Suppressor macrophage treated with lipopolysaccharide for 1 hour (primary cell): ENCODE measurements at places on chromosomes 13 and 19.

GRCh38 chr13:60435762-60436374 lies 38.8 kb downstream of the TDRD3 start:
- no peak for DNase-seq

DNA sequence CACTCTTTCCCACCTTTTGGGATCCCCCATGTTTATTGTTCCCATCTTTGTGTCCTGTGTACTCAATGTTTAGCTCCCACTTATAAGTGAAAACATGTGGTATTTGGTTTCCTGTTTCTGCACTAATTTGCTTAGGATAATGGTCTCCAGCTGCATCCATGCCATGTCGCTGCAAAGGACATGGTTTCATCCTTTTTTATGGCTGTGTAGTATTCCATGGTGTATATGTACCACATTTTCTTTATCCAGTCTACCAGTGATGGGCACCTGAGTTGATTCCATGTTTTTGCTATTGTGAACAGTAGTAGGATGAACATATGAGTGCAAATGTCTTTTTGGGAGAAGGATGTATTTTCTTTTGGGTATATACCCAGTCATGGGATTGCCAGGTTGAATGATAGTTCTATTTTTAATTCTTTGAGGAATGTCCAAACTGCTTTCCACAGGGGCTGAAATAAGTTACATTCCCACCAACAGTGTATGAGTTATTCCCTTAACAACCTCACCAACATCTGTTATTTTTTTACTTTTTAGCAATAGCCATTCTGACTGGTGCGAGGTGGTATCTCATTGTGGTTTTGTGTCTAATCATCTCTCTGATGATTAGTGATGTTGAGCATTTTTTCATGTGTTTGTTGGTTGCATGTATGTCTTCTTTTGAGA lies 55.7 kb upstream of the MEDAG start:
- DNase-seq: no peak

- DNase-seq: no peak
Observed at GRCh38 chr13:28333204-28333881, 161.6 kb downstream of the FLT1 start.

DNA sequence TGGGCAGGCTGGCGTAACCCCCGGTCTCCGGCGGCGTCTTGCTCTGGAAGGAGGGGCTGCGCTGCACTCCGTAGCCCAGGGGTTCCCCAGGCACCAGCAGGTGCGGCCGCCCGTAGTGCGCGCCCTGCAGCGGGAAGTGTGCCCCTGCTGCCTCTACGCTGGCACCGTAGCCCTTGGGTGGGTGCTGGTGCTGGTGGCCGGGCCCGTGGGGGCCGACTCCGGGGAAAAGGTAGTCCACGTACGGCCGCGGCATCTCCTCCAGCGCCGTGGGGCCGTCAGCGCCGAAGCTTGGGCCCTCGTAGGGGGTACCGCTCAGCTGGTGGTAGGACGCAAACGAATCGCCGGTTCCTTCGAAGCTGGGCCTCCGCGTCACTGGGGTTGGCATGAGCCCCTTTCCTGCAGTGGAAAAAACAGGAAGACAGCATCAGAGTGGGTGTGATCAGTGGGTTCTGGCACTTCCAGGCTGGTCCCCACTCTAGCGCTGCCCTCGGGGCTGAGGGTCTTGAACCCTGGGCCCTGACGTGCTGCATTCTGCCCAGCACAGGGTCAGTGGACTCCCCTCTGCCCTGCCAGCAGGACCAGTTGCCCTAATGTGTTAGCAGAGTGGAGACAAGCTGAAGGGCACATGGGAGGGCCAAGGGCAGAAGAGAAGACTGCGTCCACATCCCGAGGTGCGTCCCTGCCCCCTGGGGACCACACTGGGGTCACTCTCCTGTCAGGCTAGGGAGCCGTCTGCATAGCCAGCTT lies 72.3 kb downstream of the LATS2 start:
- DNase-seq: no peak

DNA sequence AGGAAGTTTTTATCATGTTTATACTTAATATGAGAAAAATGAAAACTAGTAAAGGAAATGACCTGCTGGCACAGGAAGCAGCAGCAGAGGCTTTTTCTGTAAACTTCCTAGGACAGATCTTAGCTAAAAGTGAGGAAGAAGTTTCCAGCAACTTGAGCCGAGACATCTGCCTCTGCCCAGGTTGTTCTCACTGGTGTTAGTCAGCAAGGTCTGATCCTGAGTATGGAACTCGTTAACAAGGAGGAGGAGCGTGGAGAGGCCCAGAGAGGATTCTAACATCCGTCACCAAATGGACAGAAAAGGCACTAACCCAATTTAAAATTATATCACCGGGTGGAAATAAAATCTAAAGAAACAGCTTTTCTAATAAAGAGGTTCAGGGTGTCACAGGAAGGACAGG lies 43.6 kb downstream of the PHF11 start:
- no peak for DNase-seq

- DNase-seq: peak; percentile 47
Observed at GRCh38 chr19:54616821-54617560, 13.3 kb upstream of the LILRB1 start.

GRCh38 chr13:101556676-101557123 lies 104.2 kb downstream of the ITGBL1 start:
- DNase-seq: no peak

- DNase-seq: no peak
Observed at GRCh38 chr13:112744168-112745021, 54.6 kb downstream of the ATP11A start.

DNA sequence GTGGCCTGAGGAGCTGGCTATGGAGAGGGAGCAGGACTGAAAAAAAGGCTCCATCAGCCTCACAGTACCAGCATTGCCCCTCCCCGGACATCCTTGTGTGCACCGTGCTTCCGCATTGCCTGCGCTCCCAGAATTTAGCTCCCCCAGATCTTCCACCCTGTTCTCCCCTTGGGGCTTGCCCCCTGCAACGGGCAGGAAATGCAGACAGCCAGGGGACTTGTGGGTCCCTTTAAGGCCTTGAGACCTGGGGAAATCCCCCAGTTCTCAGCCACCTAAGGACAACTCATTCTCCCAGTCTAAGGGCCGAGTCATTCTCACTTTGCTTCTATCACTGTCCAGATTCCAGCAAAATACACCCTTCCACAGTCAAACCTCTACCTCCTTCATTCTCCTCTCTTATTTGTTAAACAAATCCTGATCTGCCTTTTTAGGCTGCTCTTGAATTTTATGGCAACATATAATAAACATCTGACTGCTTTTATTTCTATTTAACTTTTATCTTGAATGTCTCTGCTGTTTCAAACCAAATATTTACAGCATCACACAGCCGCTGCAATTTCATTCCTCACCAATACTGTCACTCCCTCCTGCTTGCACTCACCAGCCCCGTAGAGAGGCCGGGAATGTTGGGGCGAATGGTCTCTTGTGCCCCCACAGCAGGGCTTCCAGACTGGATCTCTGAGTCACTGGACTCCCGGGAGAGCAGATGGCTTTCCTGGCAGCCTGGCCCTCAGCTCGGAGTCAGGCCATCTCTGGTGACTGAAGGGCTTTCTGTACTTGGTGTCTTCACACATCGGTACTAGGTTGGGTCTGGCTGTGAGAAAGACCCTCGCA lies 221.9 kb downstream of the TSHZ3 start:
- peak; percentile 21 for DNase-seq

GRCh38 chr19:47315125-47315821 lies 5.6 kb downstream of the C5AR1 start:
- DNase-seq: peak; percentile 96

GRCh38 chr13:31901985-31902384 lies 129.6 kb upstream of the FRY start:
- DNase-seq: no peak
